ENCODE measurements at places on chromosomes 3 and 15.
A peak's percentile ranks its signal among the peaks of the same experiment; 100 is the strongest.

GRCh38 chr3:55592572-55592971, 105.5 kb upstream of the WNT5A start:
- no peak for DNase-seq

DNA sequence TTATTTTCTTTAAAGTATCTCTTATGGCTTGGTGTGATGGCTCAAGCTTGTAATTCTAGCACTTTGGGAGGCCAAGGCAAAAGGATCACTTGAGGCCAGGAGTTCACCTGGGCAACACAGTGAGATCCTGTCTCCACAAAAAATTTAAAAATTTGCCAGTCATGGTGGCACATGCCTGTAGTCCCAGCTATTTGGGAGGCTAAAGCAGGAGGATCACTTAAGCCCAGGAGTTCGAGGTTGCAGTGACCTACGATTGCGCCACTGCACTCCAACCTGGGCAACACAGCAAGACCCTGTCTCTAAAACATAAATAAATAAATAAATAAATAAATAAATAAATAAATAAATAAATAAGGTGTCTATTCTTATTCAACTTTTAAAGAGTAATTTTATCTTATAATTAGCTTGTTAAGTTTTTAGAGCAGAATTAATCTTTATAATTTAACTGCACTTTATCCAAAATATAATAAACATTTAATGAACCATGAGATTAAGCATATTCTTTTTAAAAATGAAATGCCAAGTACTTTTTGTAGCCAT, 48.0 kb downstream of the KPNA1 start:
- no peak for DNase-seq

GRCh38 chr15:93800805-93801204, 430.6 kb upstream of the MCTP2 start:
- DNase-seq: no peak

DNA sequence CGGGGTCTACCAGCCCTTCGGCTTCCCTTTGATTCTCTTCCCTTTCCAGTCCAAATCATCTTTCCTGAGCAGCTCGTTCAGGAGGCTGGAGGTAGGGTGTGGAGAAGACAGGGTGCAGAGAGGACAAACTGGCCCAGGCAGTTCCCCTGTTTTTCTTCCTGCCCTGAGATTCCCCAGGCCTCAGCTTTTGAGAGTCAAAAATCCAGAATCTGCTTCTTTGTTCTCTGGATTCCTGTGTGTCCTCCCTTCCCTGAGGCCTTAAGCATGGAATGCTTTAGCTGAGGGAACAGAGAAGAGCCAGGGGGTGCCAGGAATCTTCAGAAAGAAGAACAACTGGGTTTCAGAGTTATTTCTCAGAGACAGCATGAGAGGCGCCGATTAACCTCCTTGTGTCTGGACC, 26.7 kb upstream of the LRTM1 start:
- DNase-seq: no peak

GRCh38 chr3:4038351-4038750, 239.1 kb downstream of the LRRN1 start:
- no peak for DNase-seq

GRCh38 chr3:9761919-9762318, 7.8 kb downstream of the CAMK1 start:
- no peak for DNase-seq

GRCh38 chr15:94398001-94398400, 166.6 kb downstream of the MCTP2 start:
- DNase-seq: no peak

DNA sequence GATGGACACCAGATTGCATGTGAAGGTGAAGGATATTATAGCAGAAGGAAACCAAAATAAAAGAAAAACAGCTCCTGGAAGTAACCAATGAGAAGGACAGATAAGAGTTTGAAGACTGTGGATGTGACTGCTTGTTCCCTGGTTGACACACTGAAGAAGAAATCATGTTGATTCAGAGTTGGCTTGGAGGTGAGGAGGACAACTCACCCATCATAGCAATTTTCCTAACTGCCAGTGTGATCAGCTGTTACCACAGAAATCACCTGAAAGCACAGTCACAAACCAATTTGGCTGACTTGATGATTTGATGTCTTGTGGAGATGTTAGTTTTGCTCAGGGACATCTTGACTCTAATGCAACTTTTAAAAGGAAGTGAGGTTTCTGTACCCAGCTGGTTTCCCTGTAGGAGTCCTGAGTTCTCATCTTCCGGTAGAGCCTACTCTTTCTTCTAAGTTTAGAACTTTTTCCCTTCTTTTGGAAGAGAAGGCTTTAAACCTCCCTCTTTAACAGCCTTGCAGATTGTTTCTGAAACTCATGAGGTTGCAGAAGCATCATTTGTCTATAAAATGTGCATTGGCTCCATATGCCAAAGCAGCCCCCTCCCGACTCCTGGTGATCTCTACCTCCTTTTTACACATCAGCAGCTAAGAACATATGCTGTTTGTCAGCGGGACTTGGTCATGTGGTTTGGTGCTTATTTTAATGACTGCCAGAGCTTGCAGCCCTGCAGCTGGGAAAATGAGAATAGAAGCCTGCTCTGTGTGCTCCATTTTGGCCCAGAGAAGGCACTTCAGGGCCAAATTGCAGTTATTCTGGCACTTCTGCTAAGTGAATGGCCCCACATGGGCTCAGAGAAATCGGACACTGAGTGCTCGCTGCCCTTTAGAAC, 10.3 kb downstream of the ATG7 start:
- DNase-seq: no peak

DNA sequence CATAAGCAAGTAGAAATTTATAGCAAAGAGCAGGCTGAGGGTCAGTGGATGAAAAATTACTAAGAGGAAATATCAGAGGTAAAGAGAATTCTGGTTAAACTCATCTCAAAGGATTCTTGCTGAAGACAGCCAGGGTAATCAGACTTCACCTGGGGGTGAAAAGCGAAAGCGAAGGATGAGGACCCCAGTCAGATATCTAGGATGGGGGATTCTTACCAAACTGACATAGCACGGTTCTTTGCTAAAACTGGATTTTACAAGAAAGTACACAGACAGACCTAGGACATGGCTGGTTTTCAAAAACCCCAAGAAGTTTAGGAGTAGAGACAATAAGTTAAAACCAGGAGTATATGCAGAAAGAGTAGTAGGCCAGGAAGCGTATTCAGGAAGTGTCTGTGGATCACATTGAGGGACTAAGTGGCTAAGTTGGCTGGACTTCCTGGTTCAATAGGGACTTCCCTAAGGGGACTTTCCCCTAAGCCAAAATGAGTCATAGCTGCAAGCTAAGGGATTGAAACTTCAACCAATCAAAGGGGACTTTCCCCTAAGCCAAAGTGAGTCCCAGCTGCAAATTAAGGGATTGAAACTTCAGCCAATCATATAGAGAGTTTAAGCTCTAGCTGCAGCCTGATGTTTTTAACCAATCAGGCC, 2.4 kb upstream of the CFAP91 start:
- peak; percentile 28 for DNase-seq

DNA sequence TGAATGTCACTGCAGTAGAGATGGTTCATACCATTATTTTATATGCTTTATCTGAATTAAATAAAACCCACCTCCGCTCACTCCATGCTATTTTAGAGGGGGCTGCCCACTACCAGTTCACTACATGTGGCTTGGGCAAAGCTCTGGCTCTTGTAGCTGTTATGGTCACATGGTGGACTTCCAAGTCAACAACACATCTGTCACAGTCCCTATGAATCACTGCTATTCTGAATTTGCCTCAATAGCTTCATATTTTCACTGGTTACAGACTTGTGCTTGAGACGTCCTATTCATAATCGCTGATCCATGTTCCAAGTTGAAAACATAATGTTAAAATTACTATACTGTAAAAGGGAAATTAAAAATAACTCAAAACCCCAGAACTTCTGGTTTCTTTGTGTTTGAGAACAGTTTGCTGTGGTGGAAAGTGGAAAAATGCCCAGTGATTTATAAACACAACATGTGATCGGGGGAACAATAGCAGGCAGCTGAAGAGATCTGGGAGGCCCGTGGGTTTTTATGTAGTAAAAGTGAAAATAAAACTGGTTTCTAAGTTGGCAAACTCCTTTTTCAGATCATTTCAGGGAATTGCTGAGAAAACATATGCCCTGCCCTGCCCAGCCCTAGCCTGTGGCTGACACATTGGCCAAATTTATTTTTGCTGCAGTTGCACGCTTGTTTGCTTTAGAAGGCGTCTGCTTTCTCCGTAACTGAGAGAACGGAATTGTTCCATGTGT, 128.8 kb upstream of the PRR23C start:
- DNase-seq: no peak

DNA sequence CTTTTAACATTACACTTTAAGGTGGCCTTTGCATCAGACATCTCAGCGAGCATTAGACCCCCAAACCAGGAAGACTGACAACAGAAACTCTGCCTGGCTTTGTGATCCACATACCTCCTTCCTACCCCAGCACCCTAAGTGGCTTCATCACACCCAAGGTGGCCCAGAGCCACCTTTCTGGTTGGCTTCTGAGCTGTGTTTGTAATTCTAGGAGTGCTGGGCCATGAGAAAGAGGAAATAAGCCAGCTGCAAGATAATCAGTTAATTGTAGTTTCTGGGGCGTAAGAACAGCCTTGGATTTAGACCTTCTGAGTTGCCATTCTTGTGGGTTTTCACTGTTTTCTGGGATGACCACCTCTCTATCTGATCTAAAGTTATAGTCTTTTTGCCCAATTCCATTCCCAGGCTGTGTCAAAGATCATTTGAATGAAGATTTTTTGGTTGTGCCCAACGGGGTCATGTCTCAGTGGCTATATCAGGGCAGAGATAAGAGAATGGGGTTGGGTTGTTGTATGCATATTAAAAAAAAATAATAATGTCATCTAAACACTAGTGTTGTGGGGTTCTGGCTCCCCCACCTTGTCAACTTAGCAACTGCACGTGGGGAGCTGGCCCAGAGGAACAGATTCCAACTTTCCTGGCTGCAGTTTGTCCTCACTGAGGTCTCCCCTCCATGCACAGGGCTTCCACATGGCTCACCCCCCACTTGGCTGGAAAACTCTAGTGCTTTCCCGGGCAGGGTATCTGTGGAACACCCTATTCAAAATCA, 234.8 kb upstream of the WNT5A start:
- DNase-seq: no peak

GRCh38 chr3:100761951-100762350, 52.7 kb downstream of the TFG start:
- no peak for DNase-seq

GRCh38 chr3:171954690-171955383, 84.5 kb upstream of the FNDC3B start:
- no peak for DNase-seq

- DNase-seq: no peak
Measured at GRCh38 chr3:102083473-102083872, 234.2 kb downstream of the NFKBIZ start.

- DNase-seq: no peak
Measured at GRCh38 chr3:58398669-58399333, 34.8 kb downstream of the PDHB start.

GRCh38 chr3:100635273-100635701, 25.9 kb downstream of the ADGRG7 start:
- DNase-seq: no peak

DNA sequence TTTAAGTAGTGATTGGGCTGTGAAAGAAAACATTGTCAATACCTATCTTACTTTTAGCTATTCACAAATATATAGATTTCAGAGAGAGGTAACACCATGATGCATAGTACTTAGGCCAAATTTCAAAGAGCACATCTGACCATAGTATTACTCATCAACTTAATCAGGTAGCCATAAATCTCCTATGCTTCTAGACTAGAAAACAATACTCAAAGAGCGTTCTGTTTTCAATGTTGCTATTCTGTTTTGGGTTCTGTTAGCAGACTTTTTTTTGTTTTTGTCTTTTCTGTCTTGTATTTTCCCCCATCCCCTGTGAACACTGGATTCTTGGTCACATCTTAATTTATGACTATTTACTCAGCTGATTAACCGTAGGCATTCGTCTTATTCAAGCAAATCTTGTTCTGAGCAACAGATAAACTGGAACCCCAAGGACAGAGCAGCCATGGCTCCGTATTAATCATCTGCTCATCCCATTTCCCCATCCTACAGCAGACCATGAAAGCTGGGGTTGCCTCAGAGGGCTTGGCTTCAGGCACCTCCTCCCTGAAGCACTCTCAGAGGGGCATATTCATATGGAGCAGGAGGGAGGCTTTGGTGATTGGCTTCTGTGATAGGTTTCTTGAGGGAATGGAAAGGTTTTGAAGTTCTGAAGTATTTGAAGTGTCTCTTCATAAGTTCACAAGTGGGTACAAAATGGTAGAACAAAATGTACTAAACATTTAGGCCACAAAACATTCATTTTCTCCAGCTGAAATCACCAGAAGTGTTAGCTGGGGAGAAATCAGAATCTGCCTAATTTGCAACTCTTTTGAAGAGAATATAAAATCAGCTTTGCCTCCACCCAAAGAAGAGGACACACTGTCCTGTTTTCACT, 105.3 kb downstream of the TNIK start:
- no peak for DNase-seq

DNA sequence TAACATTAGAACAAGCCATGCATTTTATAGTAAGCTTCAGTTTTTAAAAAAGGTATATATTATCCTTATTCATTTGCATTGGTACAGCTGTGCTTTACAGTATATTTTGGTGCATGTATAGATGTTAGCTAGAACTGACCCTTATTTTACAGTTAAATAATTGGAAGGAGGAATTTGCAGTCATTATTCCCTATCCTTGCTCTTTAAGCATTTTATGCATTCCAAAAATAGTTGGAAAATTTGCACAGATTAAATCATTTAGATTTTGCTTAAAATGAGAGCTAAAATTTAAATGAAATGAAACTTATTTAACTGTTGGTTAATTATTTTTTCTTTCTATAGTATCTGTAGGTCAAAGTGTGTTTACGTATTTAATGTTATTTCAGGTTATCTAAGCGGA, 667.1 kb downstream of the NAALADL2 start:
- no peak for DNase-seq

GRCh38 chr3:128563439-128563838, 70.4 kb upstream of the GATA2 start:
- no peak for DNase-seq

DNA sequence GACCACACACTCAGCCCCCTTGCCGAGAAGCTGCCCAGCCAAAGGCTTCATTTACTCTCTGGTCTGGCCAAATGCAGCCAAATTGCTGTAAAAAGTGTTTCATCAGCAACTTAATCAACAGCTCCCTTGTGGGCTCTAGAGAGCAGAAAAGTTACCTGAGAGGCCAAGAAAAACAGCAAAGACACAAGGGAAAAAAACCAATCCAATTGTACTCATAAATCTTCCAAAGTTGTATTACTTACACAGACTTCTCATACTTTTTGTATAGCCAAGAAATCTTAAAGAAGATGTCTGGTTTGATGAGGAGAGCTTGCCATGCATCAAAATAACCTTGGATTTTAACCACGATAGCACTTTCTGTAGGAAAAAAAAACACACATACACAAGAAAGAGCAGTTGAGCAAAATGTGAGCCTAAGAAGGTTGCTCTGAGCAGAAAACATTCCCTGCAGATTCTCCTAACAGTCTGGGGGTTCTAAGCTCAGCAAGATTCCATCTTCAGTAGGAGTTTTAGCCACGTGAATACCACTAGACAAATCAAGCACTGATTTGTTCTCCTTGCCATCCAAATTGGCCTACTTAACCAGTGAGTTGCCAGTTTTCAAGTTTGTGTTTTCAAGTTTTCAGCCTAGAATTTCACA, 120.0 kb downstream of the CYP19A1 start:
- no peak for DNase-seq

Measured in stimulated activated CD4-positive, alpha-beta T cell treated with anti-CD3 and anti-CD28 coated beads, Interleukin-4, amount 100 ng/mL, for 4 hours (primary cell).